Aorta (tissue), 5 donors: ENCODE measurements at places on chromosomes 2 and 18. TPM values are rescaled to one million over a fixed set of nuclear protein-coding genes. Genes with fewer than 3 reads are reported as not detected.

- no peak for DNase-seq
- H3K36me3 ChIP-seq = no peaks in the 10 kb centered on the region
- no peaks in the 10 kb centered on the region for H3K27me3 ChIP-seq
- no peak overlapping the region for H3K27ac ChIP-seq
These were observed 58.5 kb upstream of the PARD3B start for GRCh38 chr2:204486805-204487204.

DNA sequence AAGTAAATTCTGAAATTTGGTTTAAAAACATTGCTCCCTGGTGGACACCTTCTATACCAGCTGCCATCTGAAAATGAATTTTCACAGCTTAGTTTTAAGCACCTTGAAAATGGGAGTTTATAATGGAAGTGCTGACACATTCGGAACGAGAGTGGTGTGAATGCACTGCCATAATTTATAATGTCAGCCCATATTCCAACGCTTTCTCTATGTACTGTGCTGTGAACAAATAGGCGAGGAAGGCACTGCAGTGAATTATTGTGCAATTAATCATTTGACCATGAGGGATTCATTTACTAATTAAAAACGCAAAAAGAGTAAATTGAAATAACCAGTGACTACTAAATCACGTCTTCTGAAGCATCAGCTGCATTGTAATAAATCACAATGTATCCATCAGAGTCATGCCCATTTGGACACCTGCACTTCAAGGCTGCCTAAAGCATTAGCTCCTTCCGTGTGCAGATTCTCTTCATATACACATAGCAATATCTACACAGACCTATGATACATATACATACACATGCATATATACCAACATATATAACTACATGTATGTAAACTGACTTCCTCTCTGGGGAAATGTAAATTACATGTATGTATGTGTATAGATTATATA lies 699.8 kb downstream of the GALR1 start:
- no peak for DNase-seq

GRCh38 chr2:216131175-216131926 lies 22.2 kb downstream of the XRCC5 start:
- H3K27me3 ChIP-seq = no peaks in the 10 kb centered on the region
- no peak overlapping the region for H3K27ac ChIP-seq
- H3K36me3 ChIP-seq = peaks cover 13% of the 10 kb centered on the region
- no peak overlapping the region for H3K4me3 ChIP-seq
- no peaks in the 10 kb centered on the region for H3K4me1 ChIP-seq
- DNase-seq = no peak

- H3K27me3 ChIP-seq = no peaks in the 10 kb centered on the region
- no peak for DNase-seq
- H3K36me3 ChIP-seq = no peaks in the 10 kb centered on the region
These were observed 179.7 kb downstream of the TWIST2 start for GRCh38 chr2:239027391-239028252.

DNA sequence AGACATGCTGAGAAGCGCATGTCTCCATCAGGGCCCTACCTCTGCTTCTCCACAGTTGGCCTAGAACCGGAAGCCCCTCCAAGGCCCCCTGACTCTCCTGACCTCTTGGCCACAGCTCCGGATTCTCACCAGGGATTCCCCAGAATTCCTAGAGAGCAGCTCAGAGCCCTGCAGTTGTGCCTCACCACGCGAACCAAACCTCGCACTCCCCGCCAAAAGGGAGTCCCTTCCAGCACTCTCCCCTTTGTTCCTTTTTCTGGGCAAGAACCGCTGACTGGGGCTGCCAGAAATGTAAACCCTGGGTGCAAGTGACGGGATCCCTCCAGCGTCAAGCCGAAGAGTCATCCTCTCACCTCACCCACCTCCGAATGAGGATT lies 36.7 kb downstream of the AFF3 start:
- peaks cover 3% of the 10 kb centered on the region for H3K4me1 ChIP-seq
- no peaks in the 10 kb centered on the region for H3K27me3 ChIP-seq
- no peak overlapping the region for H3K27ac ChIP-seq
- no peak for DNase-seq
- H3K4me3 ChIP-seq = no peak overlapping the region
- H3K36me3 ChIP-seq = no peaks in the 10 kb centered on the region

DNA sequence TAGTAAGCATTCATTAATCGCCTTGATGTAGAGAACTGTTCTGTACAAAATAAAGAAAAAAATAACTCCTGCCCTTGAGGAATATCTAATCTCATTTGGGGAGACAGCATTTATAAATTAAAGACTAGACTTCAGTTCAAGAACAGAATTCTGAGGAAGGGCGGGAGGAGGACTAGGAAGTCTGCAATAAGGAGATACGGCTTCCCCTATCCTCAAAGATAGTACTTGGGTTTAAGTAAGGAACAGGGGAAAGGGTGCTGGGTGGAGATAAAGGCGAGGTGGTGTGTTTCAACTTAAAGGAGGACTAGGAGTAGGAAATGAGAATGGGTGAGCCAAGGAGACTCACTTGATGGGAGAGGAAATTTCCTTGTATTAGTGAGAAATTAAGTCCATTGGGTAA lies 121.9 kb upstream of the MSTN start:
- no peak for DNase-seq
- H3K27ac ChIP-seq = no peak overlapping the region
- H3K4me3 ChIP-seq = no peak overlapping the region
- H3K4me1 ChIP-seq = no peaks in the 10 kb centered on the region
- H3K27me3 ChIP-seq = no peaks in the 10 kb centered on the region

GRCh38 chr2:100664756-100665101 lies 101.9 kb downstream of the PDCL3 start:
- H3K4me1 ChIP-seq = no peaks in the 10 kb centered on the region
- no peak overlapping the region for H3K4me3 ChIP-seq
- H3K36me3 ChIP-seq = no peaks in the 10 kb centered on the region
- H3K27ac ChIP-seq = no peak overlapping the region
- H3K27me3 ChIP-seq = no peaks in the 10 kb centered on the region

- no peaks in the 10 kb centered on the region for H3K27me3 ChIP-seq
- no peaks in the 10 kb centered on the region for H3K36me3 ChIP-seq
- H3K4me1 ChIP-seq = no peaks in the 10 kb centered on the region
- no peak for DNase-seq
These were observed 1530.9 kb upstream of the LRRTM1 start for GRCh38 chr2:81835321-81836000.

DNA sequence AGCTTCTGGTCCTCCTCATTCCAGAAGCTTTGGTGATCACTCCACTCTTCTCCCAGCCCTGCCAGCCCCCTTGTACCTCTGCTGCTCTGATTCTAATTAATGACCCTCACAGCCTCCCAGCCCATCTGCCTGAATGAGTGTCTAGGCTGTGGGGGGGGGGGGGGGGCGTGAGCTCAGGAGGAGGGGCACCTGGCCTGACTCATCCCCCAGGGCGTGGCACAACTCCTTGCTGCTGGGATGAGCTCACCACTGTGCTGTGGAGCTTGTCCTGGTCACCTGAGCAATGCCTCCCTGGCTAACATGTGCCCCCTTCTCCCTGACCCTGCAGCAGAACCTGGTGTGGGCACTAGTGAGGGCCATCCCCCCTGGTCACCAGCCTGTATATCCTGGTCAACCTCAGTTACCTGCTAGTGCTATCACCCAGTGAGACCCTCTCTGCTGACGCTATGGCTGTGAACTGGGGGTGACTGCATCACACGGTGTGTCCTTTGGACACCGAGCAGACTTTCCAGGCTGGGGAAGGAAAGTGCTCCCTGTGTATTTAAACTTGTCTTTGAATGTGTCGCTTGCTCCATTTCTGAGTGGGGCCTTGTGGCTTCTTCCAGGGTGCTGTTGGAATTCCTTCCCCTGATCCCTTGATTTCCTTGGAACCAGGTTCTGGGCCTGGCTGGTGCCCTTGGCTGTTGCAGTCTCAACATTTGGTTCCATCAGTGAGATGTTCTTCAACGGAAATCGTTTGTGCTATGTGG lies 41.5 kb upstream of the PUM2 start:
- no peaks in the 10 kb centered on the region for H3K27me3 ChIP-seq
- no peak for DNase-seq
- no peaks in the 10 kb centered on the region for H3K36me3 ChIP-seq
- H3K4me1 ChIP-seq = no peaks in the 10 kb centered on the region
- no peak overlapping the region for H3K4me3 ChIP-seq

DNA sequence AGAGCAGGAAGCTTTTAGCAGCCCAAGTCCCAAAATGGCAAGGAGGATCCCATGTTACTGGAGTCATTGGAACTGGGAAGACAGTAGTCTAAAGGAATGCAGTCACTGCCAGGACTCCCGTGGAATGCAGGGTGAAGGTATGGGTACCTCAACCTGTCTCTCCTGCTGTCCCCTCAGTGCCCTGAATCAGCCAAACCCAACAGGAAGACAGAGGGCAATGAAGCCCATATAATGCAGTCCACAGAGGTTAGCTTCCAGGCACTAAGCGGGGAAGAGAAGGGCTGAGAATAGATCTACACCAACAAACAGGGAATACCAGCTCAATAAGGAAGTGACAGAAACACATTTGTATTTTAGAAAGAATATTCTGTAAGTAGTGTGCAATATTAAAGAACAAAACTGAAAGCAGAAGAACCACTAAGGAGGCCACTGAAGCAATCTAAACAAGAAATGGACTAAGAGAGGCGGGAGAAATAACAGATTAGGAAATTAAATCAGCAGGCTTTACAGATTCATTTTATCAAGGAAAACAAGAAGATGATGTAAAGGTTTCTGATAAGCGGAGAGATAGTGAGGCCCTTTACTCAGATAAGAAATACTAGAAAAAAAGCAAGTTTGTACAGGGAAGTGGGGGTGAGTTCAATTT lies 8.3 kb downstream of the NEMP2 start:
- no peaks in the 10 kb centered on the region for H3K36me3 ChIP-seq
- no peak overlapping the region for H3K27ac ChIP-seq
- no peaks in the 10 kb centered on the region for H3K27me3 ChIP-seq
- no peak overlapping the region for H3K4me3 ChIP-seq

DNA sequence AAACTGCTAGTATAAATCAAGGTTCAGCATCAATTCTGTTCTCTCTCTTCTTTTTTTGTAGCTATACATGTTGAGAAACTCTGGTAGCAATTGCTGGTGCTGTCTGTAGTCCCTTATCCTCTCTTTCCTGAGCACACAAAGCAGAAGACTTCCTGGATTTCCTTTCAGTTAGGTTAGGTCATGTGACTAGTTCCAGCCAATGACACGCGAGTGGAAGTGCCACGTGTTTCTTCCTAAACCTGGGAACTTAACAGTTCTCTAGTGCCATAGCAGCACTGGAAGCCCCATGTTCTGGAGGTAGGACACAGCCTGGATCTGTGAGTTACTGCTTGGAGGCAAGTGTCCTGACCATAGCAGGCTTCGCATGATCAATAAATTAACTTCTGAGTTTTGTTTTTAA lies 125.9 kb downstream of the PLA2R1 start:
- no peaks in the 10 kb centered on the region for H3K36me3 ChIP-seq
- H3K27ac ChIP-seq = no peak overlapping the region
- H3K27me3 ChIP-seq = no peaks in the 10 kb centered on the region
- no peak overlapping the region for H3K4me3 ChIP-seq
- H3K4me1 ChIP-seq = no peaks in the 10 kb centered on the region

DNA sequence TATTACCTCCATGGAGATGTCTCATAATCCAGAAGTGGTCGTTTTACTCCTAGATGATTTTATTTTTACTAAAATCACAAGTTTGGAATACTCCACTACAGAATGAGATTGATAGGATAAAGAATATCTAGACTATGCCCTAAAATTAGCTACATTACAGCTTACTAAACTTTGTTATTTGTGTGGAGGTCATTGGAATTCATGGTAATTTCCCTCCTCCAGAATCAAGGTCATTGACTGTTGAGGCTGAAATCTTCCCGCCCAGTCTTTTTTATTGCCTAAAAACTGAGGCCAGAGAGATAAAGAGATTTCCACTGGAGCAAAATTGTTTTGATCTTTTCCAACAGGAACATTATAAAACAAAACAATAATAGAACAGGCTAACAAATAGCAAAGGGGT lies 35.0 kb downstream of the ITGB6 start:
- DNase-seq = no peak
- no peak overlapping the region for H3K4me3 ChIP-seq
- H3K27ac ChIP-seq = no peak overlapping the region
- H3K27me3 ChIP-seq = no peaks in the 10 kb centered on the region
- H3K36me3 ChIP-seq = no peaks in the 10 kb centered on the region
- H3K4me1 ChIP-seq = no peaks in the 10 kb centered on the region

DNA sequence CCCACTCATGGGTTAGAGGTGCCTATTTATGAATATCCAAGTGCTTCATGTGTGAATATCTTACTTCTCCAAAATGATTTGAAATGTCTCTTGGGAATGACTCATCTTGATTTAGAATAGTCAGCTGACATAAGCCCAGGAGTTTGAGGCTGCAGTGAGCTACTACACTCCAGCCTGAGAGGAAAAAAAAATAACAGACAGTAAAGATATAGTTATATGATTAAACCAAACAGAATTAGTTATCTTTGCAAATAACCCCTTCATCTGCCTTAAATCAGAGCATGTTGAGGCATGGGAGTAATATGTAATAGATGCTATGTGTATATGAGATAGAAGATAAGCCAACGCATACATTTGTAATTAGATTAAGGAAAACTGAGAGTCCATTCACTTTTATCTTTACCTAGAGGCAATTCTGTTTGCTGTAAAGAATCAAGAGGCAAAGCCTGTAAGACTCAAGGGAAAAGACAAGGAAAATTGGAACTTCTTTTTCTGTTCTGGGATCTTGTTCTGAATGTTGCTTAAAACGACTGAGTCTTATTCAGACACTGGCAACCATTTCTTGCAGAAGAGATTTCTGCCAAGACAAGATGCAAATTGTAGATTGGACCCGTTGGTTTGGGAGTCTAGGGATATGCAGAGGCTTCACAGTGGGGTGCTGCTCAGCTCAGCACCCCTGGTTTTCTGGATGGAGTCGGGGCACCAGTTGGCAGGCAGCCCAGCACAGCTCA lies 104.4 kb downstream of the LIPG start:
- DNase-seq = no peak
- peaks cover 2% of the 10 kb centered on the region for H3K27me3 ChIP-seq

- no peaks in the 10 kb centered on the region for H3K27me3 ChIP-seq
- H3K4me3 ChIP-seq = no peak overlapping the region
- H3K4me1 ChIP-seq = no peaks in the 10 kb centered on the region
- no peak overlapping the region for H3K27ac ChIP-seq
These were observed 782.1 kb downstream of the EPHA4 start for GRCh38 chr2:220789961-220790360.

DNA sequence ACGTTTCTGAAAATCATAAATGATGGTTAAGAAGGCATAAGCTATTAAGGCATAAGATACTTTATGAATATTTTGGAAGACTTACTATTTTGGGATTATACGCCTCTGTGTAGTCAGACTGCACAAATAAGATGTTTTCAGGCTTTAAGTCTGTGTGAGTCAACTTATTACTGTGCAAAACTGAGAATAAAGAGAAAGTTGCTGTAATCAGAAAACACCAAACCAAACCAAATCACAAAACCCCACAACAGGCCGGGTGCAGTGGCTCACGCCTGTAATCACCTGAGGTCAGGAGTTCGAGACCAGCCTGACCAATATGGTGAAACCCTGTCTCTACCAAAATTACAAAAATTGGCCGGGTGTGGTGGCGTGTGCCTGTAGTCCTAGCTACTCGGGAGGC lies 7.7 kb downstream of the CLK1 start:
- H3K4me3 ChIP-seq = no peak overlapping the region
- no peak for DNase-seq
- no peak overlapping the region for H3K27ac ChIP-seq

The KANSL3 gene
- total RNA-seq = 49.9 TPM

The TUBB8B gene
- not detected for total RNA-seq

The GAREM1 gene
- 24.0 TPM for total RNA-seq

The LINC00305 gene
- total RNA-seq = not detected

The TMEM198 gene
- 2.3 TPM for total RNA-seq

The BCS1L gene
- 21.1 TPM for total RNA-seq

The IDH1 gene
- 63.1 TPM for total RNA-seq
